Activated CD4-positive, alpha-beta memory T cell treated with anti-CD3 and anti-CD28 coated beads for 36 hours (primary cell): ENCODE measurements at places on chromosomes 2 and 18. TPM values are rescaled to one million over a fixed set of nuclear protein-coding genes. Genes with fewer than 3 reads are reported as not detected.

DNA sequence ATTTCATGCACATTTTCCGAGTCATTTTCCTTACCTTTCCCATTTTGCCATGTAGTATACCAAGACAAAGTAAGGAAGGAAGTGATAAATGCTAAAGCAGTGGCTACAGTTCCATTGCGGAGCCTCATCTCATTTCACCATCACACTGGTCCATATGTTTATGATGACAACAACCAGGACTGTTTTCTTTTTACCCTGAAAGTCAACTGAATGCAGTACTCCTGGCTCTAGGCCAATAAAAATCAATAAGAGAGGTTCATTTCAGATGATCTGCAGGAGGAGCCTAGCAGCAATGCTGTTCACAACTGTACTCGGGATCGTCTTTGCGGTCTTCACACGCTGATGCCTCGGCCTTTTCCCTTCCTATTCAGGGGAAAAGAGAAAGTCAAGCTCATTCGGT is 4.7 kb downstream of the MGAT4A start:
- H3K27ac ChIP-seq: peak overlapping the region; percentile 73
- DNase-seq: no peak
- no peaks in the 10 kb centered on the region for H3K27me3 ChIP-seq
- H3K4me1 ChIP-seq: peaks cover 68% of the 10 kb centered on the region
- H3K36me3 ChIP-seq: peaks cover 29% of the 10 kb centered on the region

DNA sequence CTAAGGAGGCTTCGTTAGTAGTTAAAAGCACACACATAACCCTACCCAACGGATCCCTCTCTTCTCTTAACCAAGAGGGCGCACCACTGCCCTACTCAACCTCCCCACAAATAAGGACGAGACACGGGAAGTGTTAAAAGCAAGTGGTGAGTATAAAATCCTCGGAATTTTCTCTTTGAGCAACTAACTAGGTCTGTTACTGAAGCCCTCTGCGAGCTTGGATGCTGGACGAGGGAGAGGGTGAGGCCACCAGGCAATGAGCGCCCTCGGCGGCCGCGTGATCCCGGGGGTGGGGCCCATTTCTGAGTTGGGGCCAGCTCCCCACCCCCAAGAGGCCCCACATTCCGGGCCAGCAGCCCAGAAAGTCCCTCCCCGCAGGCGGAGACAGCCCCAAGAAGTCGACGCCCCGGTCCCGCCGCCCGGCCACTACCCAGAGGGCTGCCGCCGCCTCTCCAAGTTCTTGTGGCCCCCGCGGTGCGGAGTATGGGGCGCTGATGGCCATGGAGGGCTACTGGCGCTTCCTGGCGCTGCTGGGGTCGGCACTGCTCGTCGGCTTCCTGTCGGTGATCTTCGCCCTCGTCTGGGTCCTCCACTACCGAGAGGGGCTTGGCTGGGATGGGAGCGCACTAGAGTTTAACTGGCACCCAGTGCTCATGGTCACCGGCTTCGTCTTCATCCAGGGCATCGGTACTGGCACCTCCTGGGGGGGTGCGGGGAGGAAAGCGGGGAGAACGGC is at the start of gene CYBRD1:
CYBRD1 (plus strand) TSS at position 423 of the 736 bp plus-strand sequence; CDS start at position 495, 72 bp downstream.
- H3K4me3 ChIP-seq: peak within 1 kb of the TSS; percentile 80
- peaks cover 42% of the 10 kb centered on the region for H3K27me3 ChIP-seq
- no peaks in the 10 kb centered on the region for H3K36me3 ChIP-seq
- no peak within 1 kb of the TSS for H3K27ac ChIP-seq
- peak; percentile 27 for DNase-seq
- H3K4me1 ChIP-seq: peaks cover 7% of the 10 kb centered on the region

DNA sequence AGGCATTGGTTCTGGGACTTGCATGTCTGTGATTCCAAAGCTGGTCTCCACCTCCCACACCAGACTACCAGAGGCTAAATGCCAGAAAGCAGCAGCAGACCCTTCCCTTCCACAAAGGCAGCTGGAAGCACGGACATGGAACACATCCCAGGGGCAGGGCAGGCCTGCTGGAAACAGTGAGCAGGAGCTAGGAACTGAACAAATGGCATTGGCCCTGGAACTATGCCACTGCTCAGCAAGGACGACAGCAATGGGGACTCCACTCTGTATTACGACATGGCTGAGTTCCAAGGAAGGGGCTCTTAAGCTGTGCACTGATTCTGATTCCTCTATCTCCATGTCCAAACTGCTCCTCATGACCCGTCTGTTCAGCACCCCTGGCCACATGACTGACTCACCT is 77.8 kb upstream of the TFCP2L1 start:
- peaks cover 45% of the 10 kb centered on the region for H3K36me3 ChIP-seq
- no peak for DNase-seq
- H3K4me1 ChIP-seq: peaks cover 2% of the 10 kb centered on the region

- H3K27ac ChIP-seq: no peak overlapping the region
- no peak overlapping the region for H3K4me3 ChIP-seq
- H3K36me3 ChIP-seq: no peaks in the 10 kb centered on the region
- peaks cover 5% of the 10 kb centered on the region for H3K27me3 ChIP-seq
- peak; percentile 67 for DNase-seq
These were observed 84.8 kb downstream of the ACAA2 start for GRCh38 chr18:49728542-49728941.

DNA sequence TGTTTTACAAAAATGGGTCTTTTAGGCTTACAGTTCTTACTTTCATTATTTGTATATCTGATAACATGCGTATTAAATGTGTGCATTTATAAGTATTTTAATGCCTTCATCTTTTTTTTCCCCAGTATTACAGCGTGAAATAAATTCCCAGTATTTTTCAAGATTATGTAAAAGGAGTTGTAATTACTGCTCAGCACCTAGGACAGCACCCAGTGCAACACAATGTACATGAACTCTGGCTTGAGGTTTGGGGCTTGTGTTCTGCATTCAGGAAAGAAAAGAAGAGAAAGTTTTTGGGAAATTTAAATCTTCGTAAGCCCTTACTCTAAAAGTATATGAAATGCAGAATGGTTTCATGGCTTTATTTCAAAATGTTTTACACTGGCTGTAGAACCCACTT is 16.7 kb downstream of the ZNF638 start:
- DNase-seq: no peak
- no peaks in the 10 kb centered on the region for H3K27me3 ChIP-seq
- H3K36me3 ChIP-seq: peaks cover 33% of the 10 kb centered on the region
- peaks cover 58% of the 10 kb centered on the region for H3K4me1 ChIP-seq

DNA sequence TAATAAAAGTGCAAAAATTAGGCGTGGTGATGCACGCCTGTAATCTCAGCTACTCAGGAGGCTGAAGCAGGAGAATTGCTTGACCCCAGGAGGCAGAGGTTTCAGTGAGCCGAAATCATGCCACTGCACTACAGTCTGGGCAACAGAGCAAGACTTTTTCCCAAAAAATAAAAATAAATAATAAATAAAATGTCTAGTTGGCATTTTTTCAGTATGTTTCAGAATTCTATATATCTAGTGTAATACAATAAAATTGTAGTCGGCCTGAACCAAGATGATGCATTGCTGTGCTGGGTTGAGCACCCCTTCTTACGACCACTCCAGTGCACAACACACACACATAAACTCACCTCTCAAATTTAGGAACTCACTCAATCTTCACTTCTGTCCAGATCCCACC is 108.2 kb downstream of the XIRP2 start:
- H3K36me3 ChIP-seq: no peaks in the 10 kb centered on the region
- no peak overlapping the region for H3K27ac ChIP-seq
- DNase-seq: no peak

GRCh38 chr2:55970500-55970899 is 46.9 kb upstream of the EFEMP1 start:
- no peaks in the 10 kb centered on the region for H3K27me3 ChIP-seq
- H3K4me3 ChIP-seq: no peak overlapping the region
- no peaks in the 10 kb centered on the region for H3K36me3 ChIP-seq
- DNase-seq: no peak

Gene SCN7A
- not detected for total RNA-seq

Gene CLEC4F
- total RNA-seq: not detected
